ENCODE measurements at places on chromosomes 1 and 21.

- no peak for DNase-seq
Observed at GRCh38 chr1:44313265-44313918, 41.7 kb downstream of the ERI3 start.

GRCh38 chr1:25657121-25657882 lies 40.7 kb downstream of the MAN1C1 start:
- no peak for DNase-seq

- DNase-seq: peak; percentile 94
Observed at GRCh38 chr1:36150296-36151133, 1.2 kb upstream of the TRAPPC3 start.

- DNase-seq: no peak
Observed at GRCh38 chr1:96072021-96072420, 649.6 kb upstream of the PTBP2 start.

DNA sequence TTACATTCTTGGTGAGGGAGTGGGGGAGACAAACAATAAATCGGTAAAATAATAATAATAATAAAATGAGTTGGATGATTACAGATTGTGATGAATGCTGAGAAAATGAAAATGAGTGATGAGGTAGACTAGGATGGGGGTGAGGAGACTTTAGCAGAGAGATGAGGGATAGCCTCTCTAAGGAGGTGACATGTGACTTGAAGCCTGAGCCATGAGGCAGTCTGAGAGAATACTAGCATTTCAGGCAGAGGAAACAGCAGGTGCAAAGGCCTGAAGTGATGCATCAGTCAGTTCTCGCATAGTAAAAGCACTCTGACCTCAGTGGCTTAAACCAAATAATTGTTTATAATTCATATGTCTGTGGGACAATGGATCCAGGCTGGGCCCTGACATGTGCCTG lies 181.2 kb downstream of the AGBL4 start:
- DNase-seq: no peak

DNA sequence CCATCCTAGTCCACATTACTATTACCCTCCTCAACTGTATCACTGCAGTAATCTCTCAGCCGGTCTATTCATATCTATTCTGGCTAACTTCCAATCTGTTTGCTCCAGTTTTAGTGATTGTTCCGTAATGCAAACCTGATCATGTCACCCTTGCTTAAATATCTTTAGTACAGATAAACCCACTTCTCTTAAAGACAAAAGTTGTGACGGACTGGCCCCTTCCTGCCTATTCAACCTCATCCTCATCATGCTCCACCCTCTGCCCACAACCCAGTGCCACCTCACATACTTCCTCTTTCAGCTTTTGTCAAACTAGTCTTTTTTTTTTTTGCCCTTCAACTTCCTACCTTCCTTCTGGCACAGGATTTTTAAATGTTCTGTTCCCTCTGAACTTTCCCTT lies 2.8 kb upstream of the C1orf162 start:
- no peak for DNase-seq

GRCh38 chr21:15240848-15241247 lies 176.0 kb upstream of the NRIP1 start:
- no peak for DNase-seq

GRCh38 chr1:53330819-53331218 lies 2.9 kb upstream of the LRP8 start:
- DNase-seq: no peak

DNA sequence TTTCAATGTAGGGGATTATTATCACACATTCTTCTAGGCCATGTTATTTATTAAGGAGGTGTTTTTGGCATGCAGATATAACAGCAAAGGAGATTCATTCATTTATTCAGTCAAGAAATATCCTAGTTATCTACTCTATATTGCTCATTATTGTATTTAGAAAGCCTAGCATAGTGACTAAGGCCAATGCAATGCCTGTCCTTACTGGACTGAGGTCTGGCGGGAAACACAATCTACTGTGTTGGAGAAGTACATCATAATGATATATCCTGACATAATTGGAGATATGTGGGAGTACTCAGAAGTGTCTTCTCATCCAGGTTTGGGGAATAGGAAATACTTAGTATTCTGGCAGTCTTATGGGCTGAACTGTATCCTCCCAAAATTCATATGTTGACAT lies 421.5 kb upstream of the USP24 start:
- no peak for DNase-seq

DNA sequence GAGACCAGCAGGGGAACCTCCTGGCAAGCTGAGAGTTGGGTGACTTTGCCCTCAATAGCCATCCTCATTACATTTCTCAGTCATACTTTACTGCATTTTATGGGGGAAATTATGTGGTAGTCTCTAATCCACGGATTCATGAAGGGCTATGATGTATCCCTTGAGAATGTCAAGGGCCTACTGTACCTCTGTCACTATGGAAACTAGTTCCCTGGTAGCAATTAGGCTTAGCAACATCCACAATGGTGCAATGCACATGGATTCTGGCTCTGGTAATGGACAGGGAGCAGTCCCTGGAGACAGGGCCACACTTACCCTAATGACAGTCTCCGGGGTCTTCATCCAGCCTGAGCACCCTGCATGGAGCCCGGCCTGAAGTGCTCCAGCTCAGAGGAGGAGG lies 26.5 kb downstream of the LRRN2 start:
- no peak for DNase-seq

DNA sequence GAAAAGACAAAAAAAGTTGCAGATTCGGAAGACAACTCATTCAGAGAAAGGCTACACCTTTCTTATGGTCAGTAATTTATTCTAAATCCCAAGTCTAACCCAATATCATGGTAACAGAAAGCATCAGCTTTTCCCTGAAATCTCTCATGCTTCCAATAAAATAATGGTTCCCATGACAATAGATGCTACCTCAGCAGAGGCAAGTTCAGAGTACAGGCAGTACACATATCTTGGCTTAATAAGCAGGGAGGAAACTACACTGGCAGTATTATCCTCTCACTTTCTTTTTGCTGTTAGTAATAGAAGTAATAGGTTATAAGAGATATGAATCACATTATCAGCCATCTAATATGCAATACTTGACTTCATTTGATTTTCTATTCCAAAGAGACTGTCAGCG lies 137.1 kb downstream of the DPYD start:
- no peak for DNase-seq

DNA sequence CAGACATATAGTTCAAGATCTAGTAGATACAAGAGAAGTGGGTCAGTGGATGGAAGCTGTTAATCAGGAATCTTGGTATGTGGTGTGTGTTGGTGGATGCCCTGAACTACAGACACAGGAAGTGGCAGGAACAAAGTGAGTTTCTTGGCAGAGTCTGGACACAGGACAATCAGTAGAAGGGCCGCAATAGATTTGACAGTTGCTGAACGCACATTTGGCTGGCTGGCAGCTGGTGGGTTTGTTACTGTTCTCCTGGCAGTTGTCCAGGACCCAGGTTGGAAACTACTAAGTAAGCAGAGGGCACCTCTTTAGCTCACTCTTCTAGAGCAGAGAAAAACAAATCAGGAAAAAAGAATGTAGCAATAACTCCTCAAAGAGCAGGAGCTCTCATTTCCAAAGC lies 13.2 kb downstream of the KRTAP26-1 start:
- no peak for DNase-seq

DNA sequence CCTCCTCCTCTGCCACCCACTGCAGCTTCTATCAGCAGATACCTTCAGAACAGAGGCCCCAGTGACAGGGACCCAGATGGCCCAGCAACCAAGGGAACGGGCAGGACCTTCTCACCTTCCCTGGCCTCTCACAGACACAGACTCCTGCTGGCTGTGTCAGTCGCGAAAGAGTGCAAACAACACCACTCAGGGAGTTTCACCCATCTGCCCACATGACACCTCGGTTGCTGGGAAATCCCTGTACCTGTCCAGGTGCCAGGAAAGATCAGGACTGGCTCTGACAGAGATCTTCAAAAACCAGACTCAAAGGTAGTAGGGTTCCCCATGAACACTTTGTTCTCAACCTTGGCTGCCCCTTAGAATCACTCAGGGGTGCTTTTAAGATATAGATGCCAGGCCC lies 83.5 kb upstream of the HIVEP3 start:
- DNase-seq: no peak

- DNase-seq: no peak
Observed at GRCh38 chr1:31556481-31557006, 19.8 kb upstream of the TINAGL1 start.

DNA sequence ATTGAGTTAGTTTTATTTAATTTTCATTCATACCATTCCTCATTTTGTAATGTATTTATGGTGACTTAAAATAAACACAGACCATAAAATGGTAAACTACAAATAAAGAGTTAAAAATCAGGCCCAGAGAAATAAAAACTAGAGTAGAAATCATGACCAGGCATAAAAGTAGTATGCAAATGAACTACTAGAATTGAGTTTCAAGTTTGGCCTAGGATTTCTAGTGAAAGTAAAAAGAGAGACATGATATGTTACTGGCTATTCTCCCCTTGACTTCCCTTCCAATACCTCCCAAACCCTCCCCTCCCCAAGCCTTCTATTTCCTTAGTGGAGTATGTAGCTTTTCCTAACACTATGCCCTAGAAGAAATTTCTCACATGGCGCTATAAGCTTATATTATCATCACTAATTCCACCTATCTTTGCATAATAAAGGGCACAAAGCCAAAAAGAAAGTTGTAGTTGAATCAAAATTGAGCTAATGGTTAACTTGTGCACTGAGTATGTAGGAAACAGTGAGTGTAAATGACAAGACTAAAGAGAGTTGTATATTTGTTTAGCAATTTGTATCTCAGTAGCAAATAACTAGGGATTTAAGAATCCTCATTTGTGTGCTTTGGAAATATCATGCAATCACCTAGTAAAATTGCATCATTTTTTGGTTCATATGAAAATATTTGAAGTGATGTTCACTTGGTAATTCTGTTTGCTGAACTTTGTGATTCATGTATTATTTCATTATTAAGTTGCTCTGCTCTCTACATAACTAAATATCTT lies 29.7 kb upstream of the CDC14A start:
- DNase-seq: no peak

GRCh38 chr1:168960595-168960994 lies 145.9 kb upstream of the ATP1B1 start:
- no peak for DNase-seq

DNA sequence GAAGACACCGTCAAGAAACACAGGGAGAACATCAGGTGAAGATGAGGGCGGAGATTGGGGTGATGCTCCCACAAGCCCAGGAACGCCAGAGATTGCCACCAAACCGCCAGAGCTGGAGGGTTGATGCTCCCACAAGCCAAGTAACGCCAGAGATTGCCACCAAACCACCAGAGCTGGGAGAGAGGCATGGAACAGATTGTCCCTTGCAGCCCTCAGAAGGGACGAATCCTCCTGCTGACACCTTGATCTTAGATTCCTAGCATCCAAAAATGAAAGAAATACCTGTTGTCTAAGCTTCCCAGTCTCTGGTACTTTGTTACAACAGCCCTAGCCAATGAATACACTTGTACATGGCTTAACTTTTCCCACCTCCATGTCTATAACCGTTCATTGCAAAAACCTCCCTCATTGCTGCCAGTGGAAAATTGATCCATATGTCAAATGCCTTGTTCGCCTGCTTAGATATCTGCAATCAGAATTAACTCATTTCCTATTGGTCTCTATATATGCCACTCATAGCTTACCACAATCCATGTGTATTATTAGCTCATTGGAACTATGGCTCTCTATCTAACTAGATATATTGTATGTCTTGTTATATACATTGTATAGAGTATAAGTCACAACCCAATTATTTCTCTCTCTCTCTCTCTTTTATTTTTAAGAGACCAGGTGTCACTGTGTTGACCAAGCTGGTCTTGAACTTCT lies 127.4 kb downstream of the ADSS2 start:
- no peak for DNase-seq

DNA sequence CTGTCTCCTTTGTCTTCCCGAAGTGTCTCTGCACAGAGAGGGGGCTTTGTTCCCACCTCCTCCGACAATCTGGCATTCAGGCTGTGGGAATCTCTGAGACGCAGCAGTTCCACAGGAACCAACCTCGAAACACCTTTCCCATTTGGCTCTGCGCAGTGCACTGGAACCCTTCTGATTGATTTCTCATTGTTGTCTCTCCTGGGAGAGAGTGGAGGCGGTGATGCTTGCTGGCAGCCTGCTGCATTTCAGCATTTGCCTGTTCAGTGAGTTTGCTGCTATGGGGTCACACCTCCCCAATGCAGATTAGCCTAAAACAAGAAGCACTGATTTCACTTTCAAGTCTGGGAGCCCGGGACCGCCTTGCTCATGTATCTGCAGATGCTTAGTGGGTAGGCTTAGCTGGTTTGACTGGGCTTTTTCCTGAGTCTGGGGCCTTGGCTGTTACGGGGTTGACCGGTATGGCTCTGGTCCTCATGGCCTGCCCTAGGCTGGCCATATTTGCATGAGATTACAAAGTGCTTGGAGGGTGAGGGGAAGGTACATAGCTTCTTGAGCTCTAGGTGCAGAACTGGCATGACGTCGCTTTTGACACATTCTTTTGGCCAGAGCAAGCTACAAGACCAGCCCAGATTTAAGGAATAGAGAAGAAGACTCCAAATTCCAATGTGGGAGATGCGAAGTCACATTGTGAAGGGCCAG lies 695.3 kb downstream of the PTPRU start:
- DNase-seq: no peak

DNA sequence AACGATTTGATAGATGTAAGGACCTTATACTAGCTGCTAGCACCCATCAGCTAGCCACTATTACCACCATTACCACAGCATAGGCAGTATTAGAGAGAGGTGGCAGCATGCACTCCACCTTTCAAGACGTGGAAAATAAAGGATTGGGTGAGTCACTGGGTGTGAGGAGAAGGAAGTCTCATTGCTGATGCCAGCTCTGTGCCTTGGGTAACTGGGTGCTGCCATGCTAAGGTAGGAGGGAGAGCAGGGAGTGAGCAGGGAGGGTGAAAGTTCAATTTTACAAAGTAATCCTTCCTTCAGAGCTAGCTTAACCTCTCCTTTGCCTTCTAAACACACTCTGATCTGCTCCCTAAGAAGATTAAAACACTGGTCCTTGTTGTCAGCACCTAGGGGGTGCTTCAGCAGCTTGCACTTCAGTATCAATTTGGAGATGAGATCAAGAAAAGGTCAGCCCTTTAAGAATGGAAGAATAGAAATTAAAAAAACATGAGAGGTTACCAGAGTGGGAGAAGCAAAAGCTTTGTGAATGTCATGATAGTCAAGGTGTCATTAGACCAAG lies 1.8 kb upstream of the LIN9 start:
- DNase-seq: no peak

DNA sequence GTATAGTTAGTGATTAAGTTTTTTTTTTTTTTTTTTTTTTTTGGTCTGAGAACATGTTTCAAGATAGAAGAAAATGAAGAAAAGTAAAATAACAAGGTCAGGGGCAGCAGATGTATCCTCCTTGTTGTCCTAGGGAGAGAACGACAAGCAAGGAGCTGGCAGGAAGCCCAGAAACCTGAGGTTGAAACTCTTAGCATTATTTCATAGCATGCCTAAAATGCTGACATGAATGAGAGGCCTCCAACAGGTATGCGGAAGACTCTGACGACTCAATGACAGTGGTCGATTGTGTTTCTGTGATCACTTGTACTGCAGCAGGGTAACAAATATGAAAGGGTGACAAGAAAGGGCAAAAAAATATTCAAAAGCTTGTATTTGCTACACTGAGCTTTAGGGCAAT lies 415.9 kb downstream of the PLA2G4A start:
- peak; percentile 17 for DNase-seq

Measured in DMS 273 treated with DMSO at 0.1 percent for 48 hours (cell line).